WTC11 (cell line): ENCODE measurements at places on chromosomes 6 and 20.

DNA sequence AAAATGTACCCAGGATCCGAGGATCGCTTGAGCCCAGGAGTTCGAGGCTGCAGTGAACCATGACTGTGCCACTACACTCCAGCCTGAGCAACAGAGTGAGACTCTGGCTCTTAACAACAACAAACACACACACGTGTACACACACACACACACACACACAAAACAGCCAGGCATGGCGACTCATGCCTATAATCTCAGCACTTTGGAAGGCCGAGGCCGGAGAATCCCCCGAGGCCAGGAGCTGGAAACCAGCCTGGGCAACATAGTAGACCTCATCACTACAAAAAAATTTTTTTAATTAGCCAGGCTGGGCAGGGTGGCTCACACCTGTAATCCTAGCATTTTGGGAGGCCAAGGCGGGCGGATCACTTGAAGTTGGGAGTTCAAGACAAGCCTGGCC, 23.3 kb upstream of the ARFGEF2 start:
- DNase-seq: no peak

GRCh38 chr20:51735728-51736600, 32.2 kb downstream of the ATP9A start:
- DNase-seq: no peak

GRCh38 chr6:1634081-1634480, 24.4 kb downstream of the FOXC1 start:
- DNase-seq: no peak

DNA sequence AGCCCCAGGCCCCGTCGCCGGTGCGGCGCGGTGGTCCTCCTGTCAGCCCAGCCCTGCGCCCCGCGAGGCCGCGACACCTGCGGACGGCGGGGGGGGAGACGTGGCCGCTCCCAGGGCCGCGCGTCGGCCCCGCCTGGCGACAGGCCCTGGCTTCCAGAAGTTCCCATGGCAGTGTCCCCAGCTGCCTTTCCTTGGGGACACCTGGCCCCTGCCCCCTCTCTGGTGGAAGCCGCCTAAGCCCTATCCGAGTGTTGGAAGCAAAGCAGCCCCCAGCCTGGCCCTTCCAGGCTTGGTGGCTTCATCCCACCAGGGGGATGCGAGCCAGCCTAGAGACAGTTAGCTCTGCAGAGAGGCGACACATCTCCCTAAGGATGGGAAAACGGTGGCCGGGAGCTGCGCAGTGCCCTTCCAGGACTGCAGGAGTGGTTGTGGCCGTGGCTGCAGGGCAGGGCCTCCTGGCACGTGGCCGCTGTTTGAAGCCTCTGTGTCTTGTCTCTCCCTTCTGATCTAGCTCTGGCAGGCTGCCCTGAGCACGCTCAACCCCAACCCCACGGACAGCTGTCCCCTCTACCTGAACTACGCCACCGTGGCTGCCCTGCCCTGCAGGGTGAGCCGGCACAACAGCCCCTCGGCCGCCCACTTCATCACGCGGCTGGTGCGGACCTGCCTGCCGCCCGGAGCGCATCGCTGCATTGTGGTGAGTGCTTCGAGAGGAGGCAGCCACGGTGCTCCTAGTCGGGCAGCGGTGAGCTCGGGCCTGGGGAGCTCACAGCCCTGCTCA, 816 bp downstream of the NPEPL1 start:
- DNase-seq: peak; percentile 45

- peak; percentile 24 for DNase-seq
Measured at GRCh38 chr20:18588574-18588933, 700 bp downstream of the DTD1 start.

DNA sequence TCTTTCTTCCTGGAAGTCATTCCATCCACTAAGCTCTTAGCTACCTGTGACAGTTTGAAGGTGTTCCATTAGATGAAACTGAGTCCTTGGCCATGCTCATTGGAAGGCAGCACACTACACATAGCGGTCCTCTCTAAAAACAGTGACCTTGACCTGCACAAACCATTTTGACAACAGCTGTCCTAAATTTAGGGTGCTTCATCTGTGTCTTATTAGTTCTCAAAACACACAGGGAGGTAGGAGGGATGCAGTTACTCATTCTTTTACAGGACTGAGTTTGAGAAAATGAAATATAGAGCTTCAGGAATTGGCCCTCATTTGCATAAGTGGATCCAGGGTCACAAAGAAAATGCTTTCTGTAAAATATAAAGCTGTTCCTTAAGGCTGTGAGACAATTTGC, 20.4 kb upstream of the MAP3K4 start:
- DNase-seq: no peak

DNA sequence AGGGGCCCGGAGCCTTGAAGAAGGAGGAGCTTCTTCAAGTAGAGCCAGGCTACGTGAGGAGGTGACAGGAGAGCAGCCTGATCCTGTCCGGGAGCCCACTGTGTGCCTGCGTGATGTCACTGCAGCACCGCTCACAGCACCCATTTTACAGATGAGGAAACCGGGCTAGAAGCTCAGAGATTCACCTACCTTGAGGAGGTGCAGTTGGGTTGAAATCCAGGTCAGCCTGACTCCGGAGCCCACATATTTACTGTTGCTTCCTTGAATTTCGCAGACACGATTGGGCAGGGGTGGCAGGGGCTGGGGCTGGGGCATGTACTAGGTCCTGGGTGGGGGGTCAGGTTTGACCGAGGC, 12.5 kb downstream of the VSTM2L start:
- DNase-seq: no peak

GRCh38 chr6:84417260-84417659, 189.8 kb upstream of the CEP162 start:
- DNase-seq: no peak

DNA sequence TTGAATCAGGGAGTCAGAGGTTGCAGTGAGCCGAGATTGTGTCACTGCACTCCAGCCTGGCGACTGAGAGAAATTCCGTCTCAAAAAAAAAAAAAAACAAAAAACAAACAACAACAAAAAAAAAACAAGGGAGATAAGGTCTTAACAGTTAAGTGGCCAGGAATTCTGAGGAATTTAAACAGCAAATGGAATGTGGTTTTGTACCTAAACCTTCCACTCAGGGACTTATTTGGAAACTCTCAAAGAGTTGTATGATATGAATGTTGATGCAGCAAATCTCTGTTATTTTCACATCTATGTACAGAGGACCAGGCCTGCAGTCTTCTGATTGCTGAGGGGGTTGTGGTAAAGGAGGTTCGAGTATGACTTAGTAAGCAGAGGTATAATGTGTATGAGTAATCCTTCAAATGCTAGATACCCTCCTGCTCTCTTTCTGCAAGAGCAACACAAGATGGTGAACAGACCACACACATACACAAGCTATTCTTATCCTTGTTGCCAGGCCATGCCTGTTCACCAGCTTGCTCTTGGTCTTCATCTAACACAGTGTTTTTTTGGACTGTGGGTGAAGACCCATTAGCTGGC, 174.9 kb upstream of the SCGN start:
- DNase-seq: no peak

DNA sequence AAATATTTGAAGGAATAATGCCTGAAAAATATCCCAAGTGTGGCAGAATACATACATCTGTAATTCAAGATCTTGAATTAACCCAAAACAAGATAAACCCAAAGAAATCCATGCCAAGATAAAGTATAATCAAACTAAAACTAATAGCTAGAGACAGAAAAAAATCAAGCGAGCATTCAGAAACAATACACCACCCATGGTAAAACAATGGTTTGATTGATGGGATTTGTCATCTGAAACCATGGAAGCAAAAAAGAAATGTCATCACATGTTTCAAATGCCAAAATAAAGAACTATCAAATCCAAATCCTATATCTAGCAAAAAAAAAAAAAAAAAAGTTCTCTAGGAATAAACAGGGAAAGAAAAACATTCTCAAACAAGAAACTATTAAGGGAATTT, 5.1 kb upstream of the DEFB127 start:
- no peak for DNase-seq

GRCh38 chr6:44054721-44055559, 72.3 kb downstream of the MRPL14 start:
- DNase-seq: no peak

DNA sequence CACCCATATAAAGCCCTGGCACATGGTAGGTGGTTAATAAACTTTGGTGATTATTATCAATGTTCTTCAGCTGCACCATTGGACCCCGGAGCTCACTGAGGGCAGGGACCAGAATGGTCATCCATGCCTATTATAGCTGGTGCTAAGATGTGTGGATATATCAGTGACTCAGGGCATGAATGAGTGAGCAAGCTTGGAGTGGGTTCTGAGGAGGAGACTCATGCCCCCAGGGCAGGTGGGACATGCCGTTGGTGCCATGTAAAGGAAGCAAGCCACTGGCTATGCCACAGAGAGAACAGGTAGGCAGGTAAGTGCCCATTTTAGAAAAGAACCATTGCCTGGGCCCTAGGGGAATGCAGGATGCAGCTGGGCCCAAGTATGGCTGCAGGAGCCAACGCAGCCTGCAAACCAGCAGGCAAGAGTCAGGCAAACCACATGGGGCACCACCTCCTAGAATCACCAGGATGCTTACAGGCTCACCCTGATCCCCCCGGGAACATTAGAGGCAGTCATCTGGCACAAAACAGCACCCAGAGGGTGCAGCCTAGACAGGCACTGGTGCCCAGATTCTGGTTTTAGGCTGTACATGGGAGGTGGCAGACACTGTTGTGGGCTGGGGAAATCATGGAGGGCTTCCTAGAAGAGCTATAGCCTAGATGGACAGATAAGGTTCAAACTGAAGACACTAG, 23.5 kb downstream of the PLAGL2 start:
- DNase-seq: no peak

- no peak for DNase-seq
Measured at GRCh38 chr6:41602422-41602743, 35.9 kb upstream of the MDFI start.

DNA sequence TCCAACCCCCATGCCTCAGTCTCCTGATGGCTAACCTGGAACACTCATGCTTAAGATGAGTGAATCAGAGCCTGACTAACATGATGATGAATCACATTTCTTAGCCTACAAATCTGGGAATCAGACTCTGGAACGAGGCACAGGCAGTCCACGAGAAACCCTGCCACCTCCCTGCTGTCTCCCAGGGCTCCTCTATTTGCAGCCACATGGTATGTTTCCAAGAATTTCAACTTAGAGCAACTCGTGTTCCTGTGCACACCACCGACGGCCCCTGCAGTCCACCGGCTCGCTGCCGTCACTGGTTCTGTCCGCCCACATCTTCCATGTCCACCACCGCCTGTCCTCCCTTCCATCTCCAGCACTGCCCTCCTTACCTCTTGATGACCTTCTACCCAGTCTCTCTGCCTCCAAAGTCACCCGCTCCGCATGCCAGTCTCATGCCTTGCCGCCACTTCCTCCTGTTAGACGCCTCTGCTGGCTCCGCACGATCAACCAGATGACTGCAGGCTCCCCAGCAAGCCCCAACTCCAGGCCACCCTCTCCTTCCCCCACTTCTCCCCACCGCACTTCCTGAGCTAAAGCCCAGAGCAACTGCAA, 87.6 kb downstream of the AGPAT4 start:
- DNase-seq: no peak

GRCh38 chr20:22909436-22909835, 125.7 kb upstream of the SSTR4 start:
- DNase-seq: no peak

- DNase-seq: no peak
Measured at GRCh38 chr6:20681243-20681684, 147.0 kb downstream of the CDKAL1 start.

- DNase-seq: no peak
Measured at GRCh38 chr20:53760025-53760441, 166.4 kb upstream of the ZNF217 start.

GRCh38 chr6:28922821-28923317, 916 bp downstream of the TRIM27 start:
- no peak for DNase-seq

GRCh38 chr20:37323985-37324384, 22.0 kb upstream of the SRC start:
- no peak for DNase-seq

GRCh38 chr6:10266061-10266460, 148.8 kb downstream of the TFAP2A start:
- no peak for DNase-seq

- DNase-seq: no peak
Measured at GRCh38 chr6:1991332-1991878, 254.0 kb downstream of the GMDS start.
